ENCODE measurements at places on chromosomes 11 and 22.

DNA sequence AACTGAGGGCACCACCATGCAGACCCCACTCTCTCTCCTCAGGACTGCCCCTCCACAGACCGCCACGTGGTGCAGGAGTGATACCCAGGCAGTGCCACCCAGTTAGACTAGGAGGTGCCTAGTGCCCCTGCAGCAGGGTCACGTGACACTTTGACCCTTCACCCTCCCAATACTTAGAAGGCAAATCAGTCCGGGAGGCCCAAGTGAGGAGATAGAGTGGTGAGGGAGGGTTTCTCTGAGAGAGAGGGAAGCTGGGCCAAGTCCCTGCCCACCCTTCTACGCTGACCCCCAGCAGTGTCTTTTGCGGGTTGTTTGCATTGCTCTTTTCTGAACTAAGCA lies 84.6 kb downstream of the BUD13 start:
- DNase-seq, result no peak

DNA sequence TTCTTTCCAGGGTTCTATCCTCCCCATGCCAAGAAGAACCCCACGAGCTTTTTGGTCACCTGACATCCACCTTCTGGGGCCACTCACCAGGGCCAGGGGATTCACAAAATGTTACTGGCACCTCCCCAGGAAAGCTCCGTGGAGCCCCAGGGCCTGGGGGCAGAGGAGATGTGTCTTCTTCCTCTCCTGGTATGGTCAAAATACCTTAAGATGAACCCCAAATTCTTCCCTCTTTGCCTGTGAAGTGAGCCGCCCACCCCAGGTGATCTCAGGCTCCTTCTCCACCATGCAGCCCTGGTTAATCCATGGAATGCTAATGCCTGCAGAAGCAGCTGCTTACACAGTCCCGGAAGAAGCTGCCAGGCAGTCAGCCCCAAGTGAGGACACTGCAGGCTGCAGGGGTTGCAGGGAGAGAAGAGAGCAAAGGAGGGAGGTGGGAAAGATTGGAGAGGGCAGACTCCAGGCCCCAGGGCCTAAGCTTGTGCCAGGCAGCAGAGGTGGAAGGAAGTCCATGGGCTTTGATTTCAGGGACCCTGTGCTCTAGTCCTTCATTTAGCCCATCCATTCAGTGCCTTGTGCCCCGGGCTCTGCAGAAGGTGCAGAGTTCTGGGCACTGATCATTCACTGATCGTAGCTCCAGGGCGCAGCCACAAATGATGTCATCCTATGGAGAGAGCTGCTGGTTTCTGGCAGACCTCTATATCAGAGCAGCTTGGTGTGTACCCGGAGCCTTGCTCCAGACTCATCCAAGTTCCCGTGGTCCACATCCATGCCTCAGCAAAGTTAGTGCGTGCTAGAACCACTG lies 127.9 kb upstream of the NECTIN1 start:
- DNase-seq, result no peak

DNA sequence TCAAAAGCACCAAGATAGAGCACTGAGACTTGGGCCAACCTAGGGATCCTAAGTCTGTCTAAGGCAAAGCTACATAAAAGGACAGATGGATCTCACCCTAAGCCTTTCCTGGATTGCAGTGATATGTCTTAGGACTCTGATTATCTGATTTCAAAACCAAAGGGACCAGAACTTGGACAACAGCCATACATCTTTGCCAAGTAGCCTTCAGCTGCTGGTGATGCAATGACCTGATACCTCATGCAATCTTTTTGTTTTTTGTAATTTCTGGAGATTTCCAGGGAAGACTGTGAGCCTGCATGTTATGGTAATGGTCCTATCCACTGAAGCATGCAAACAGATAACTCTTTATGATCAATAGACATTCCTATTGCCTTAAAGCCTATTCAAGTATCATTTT lies 230.4 kb upstream of the MTNR1B start:
- no peak for DNase-seq

GRCh38 chr11:2572491-2573239 lies 127.1 kb downstream of the KCNQ1OT1 start:
- DNase-seq, result no peak

DNA sequence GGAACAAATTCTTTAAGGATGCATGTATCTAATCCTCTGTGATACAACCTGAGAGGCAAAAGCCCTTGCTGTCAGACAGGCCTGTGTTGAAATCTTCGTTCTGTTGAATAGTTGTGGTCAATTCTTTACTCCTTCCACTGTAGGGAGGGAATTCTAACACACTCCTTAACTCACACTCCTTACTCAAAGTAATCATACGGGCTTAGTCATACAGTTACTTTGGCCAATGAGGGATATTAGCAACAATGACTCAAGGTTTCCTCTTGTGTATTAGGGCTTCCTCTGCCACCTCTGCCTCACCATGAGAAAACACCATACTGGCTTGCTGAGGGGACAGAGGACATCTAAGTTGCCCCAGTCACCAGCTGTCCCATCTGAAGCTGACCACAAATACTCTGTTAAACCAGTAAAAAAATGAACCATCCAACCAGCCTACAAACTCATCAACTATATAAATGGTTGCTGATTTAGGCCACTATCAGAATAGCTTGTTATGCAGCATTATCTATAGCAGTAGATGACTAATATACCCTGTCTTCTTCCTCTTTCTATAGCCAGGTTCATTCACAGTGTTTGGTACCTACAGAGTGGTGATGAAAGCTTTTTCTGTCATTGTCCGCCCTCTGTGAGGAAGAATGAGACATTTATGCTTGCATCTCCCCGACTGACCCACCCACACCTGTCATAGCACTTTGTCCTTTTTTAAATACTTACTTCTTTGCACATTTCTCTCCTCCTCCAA lies 322.8 kb upstream of the SYN3 start:
- DNase-seq, result no peak

DNA sequence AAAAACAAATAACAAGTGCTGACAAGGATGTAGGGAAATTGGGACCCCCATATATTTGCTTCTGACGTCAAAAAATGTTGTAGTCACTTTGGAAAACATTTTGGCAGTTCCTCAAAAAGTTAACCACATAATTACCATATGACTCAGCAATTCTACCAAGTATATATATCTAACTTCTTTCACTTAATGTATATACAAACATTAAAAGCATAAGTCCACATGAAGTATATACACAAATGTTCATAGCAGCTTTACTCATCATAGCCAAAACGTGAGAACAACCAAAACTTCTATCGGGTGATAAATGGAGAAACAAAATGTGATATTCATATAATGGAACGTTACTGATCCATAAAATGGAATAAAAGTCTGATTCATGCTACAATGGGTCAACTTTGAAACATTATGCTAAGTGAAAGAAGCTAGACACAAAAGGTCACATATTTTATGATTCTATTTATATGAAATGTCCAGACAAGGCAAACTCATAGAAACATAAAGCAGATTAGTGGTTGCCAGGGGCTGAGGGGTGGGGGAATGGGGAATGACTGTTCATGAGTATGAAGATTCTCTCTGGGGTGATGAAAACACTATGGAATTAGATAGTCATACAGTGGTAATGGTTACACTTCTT lies 48.7 kb upstream of the TEAD1 start:
- DNase-seq, result no peak

GRCh38 chr11:6653097-6653496 lies 2.5 kb downstream of the DCHS1 start:
- no peak for DNase-seq

GRCh38 chr11:62413060-62413696 lies 5.7 kb upstream of the SCGB1A1 start:
- DNase-seq, result no peak

DNA sequence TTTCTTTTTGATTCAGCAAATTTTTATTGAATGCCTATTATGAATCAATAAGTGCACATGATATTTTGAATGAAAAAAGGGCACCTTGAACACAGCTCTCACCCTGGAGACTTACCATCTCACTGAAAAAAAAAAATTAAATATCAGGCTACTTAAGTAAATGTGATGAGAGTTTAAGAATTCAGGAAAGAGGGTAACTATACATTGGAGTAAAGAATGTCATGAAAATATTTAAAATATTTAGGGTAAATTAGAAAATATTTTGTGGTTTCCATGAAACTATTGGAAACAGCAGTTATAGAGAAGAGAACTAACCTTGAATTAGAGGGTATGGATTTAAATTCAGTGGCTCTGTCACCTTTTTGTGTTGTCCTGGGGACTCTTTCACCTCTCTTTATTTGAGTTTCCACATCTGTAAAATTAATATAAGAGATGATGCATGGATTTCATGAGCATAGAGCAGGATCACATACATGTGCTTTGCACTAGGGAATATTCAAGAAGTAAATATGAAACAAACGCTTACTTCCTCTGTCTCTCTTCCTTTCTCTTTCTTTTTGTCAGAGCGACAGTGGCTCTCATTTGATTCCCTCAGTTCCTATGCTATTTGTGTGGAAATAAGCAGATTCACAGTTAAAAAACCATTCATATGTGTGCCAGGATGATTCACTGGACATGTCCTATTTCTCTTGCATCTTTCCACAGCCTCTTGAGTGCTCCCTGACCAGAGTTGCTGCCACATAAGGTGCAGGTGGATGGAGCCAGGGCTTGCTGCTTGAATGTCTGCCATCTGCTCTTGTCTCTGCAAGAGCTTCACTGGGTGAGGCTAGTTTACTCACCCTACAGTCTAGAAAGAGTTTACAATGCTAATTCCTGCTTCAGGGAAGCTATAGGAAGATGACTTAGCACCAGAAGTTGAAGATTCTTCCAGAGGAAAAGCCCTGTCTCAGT lies 533.1 kb downstream of the ETS1 start:
- DNase-seq, result no peak

DNA sequence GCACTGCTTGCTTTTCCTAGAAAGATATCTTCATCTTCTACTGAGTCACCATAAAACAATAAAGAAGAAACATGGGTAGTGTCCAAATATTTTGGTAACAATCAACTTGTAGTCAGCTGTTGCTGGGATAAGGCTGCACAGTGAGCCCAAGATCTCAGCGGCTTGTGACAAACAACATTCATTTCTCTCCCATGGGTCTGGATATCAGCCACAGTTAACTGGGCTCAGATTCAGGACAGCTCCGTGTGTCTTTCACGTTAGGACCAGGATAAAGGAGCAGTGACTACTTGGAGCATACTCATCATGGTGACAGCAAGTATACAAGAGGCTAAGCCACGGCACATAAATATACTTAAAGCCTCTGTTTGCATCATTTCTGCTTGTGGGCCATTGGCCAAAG lies 27.9 kb upstream of the GRK3 start:
- no peak for DNase-seq

- DNase-seq, result no peak
Observed at GRCh38 chr11:119854521-119854920, 125.5 kb upstream of the NECTIN1 start.

DNA sequence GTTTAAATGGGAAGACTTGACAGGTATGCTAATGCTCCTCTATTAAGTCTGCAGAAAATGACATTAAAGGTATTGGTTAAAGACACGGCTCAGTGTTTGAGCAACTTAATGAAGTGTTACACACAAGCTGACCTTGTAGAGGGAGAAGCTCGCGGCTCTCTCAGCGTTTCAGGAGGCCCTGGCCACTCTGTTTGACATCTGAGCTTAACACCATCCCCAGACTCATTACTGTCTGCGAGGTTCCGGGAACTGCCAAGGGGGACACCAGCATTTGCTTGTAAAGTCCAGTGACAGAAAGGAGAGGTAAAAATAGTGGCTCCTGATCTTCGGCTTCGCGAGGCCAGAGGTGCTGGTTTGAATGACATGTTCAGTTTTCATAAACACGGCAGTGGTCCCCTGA lies 540.7 kb upstream of the CADM1 start:
- no peak for DNase-seq
